ENCODE measurements at places on chromosomes 6 and 20.

GRCh38 chr6:161487217-161487531, 213.3 kb upstream of the AGPAT4 start:
- H3K36me3 ChIP-seq = no peaks in the 10 kb centered on the region
- H3K27me3 ChIP-seq = no peaks in the 10 kb centered on the region
- H3K27ac ChIP-seq = no peak overlapping the region
- H3K4me3 ChIP-seq = no peak overlapping the region
- no peaks in the 10 kb centered on the region for H3K4me1 ChIP-seq
- no peak for DNase-seq

- no peak overlapping the region for H3K4me3 ChIP-seq
- no peaks in the 10 kb centered on the region for H3K36me3 ChIP-seq
- peaks cover 44% of the 10 kb centered on the region for H3K4me1 ChIP-seq
These were observed 59.2 kb upstream of the FNDC1 start for GRCh38 chr6:159110013-159110412.

DNA sequence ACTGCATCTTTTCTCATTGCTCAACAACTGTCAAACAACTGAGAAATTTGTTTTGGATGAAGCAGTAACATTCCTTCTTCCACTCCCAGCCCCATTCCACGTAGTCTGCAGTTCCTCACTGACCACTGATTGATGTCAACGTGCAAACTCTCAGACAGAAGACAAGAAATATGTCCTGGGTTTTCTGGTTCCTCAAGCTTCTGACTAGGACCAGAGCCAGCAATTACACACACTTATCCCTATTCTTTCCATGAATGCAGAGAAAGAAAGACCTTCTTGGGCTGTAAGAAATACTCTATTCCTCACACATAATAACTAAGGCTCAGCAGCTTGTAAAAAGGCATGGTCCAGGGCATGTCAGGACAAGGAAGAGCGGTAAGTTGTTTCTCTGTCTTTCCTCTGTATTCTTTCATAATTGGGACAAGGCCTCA, 790.1 kb upstream of the SLC35B3 start:
- no peak overlapping the region for H3K4me3 ChIP-seq
- no peaks in the 10 kb centered on the region for H3K36me3 ChIP-seq
- DNase-seq = no peak
- no peaks in the 10 kb centered on the region for H3K27me3 ChIP-seq
- no peak overlapping the region for H3K27ac ChIP-seq

DNA sequence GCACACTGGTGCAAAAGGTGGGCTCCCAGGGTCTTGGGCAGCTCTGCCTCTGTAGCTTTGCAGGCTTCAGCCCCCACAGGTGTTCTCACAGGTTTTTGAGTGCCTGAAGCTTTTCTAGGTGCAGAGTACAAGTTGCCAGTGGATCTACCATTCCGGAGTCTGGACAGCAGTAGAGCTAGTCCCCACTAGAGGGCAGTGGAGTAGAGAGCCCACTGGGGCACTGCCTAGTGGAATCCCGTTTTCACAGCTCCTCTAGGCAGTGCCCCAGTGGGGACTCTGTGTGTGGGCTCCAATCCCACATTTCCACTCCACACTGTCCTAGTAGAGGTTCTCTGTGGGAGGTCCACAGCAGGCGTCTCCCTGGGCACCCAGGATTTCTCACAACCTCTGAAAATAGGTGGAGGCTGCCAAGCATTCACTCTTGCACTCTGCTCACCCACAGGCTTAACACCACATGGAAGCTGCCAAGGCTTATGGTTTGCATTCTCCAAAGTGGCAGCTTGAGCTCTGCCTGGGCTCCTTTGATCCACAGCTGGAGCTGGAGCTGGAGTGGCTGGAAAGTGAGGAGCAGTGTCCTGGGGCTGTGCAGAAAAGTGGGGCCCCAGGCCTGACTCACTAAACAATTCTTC, 86.3 kb upstream of the PROKR2 start:
- H3K27me3 ChIP-seq = peaks cover 30% of the 10 kb centered on the region
- no peaks in the 10 kb centered on the region for H3K4me1 ChIP-seq
- no peak overlapping the region for H3K27ac ChIP-seq
- H3K36me3 ChIP-seq = no peaks in the 10 kb centered on the region
- H3K4me3 ChIP-seq = no peak overlapping the region

DNA sequence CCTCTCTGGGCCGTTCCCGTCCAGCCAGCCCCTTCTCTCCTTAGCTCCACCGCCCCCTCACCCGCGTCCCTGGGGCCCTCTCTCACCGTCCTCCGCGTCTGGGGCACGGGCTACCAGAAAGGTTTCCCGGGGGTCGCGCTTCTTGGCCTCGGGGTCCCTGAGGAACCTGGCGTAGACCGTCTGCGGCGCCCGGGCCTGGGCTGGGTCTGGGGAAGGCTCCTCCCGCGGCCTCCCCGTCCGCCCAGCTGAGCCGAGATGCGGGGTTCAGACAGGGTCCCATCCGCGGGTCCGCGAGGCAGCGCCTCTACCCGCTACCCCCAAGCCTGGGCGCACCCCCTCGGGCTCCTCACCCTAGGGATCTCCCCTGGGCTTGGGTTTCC, 1.1 kb downstream of the TULP1 start:
- peaks cover 7% of the 10 kb centered on the region for H3K27me3 ChIP-seq
- H3K4me1 ChIP-seq = no peaks in the 10 kb centered on the region
- H3K36me3 ChIP-seq = no peaks in the 10 kb centered on the region
- DNase-seq = no peak
- H3K4me3 ChIP-seq = no peak overlapping the region
- H3K27ac ChIP-seq = no peak overlapping the region

DNA sequence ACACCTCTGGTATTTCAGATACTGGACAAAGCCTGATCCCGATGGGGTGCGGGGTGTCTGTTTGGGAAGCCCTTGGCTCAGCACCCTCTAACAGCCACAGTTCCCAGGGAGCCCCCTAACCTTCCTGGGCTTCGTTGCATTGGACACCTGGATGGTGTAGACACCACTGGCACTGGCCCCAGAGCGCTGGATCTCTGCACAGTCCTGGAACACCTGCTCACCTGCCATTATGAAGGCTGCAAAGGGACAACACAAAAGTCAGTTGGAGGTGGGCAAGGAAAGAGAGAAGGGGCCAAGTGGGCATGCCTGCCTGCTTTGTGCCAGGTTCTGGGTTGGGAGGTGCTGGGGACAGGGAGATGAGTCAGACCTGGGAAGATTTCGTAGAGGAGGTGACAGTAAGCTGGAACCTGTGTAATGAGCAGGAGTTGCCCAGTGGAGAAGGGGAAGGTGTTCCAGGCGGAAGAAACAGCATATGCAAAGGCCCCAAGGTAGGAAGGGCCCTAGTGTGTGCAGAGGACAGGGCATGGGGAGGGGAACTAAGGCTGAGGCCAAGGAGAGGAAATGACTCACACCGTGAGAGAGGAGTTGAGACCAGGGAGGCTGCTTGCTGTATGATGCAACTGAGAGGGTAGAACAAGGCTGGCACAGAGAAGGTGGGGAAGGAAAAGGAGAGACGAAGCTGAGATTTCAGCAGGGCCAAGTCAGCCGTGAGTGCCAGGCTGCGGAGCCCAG, 34.9 kb downstream of the ANGPT4 start:
- peak overlapping the region; percentile 57 for H3K4me3 ChIP-seq
- DNase-seq = peak; percentile 69
- peaks cover 13% of the 10 kb centered on the region for H3K4me1 ChIP-seq
- peaks cover 14% of the 10 kb centered on the region for H3K27me3 ChIP-seq

GRCh38 chr6:111291336-111292259, 191.4 kb downstream of the REV3L start:
- peaks cover 13% of the 10 kb centered on the region for H3K36me3 ChIP-seq
- peaks cover 24% of the 10 kb centered on the region for H3K4me1 ChIP-seq
- no peaks in the 10 kb centered on the region for H3K27me3 ChIP-seq
- H3K4me3 ChIP-seq = no peak overlapping the region
- no peak overlapping the region for H3K27ac ChIP-seq

DNA sequence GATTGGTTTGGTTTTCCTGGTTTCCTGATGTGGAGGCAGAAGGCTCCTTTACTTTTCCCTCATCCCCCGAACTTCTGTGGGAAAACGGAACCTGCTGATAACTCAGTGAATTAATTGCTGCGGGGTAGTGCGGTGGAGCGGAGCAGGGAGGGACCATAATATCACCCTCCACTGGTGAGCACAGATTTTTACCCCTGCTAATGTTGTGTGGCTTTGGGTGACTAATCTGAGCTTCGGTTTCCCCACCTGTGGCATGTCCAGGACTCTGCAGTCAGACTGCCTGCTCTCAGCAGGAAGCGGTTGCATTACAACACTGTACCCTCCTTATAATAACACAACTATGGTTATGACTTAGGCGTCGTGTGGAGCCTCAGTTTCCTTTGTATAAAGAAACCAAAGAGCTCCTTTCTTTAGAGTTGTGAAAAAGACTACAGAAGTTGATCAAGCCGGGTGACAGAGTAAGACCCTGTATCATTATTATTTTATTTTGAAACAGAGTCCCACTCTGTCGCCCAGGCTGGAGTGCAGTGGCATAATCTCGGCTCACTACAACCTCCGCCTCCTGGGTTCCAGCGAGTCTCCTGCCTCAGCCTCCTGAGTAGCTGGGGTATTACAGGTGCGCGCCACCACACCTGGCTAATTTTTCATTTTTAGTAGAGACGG, 2.2 kb upstream of the ID1 start:
- H3K36me3 ChIP-seq = no peaks in the 10 kb centered on the region
- peak; percentile 78 for DNase-seq
- H3K27me3 ChIP-seq = peaks cover 41% of the 10 kb centered on the region
- H3K27ac ChIP-seq = no peak overlapping the region
- H3K4me3 ChIP-seq = no peak overlapping the region
- peaks cover 26% of the 10 kb centered on the region for H3K4me1 ChIP-seq

- peak overlapping the region; percentile 97 for H3K4me3 ChIP-seq
- H3K4me1 ChIP-seq = peaks cover 32% of the 10 kb centered on the region
- peak; percentile 36 for DNase-seq
These were observed 125.3 kb upstream of the SLC2A12 start for GRCh38 chr6:134177753-134178160.

DNA sequence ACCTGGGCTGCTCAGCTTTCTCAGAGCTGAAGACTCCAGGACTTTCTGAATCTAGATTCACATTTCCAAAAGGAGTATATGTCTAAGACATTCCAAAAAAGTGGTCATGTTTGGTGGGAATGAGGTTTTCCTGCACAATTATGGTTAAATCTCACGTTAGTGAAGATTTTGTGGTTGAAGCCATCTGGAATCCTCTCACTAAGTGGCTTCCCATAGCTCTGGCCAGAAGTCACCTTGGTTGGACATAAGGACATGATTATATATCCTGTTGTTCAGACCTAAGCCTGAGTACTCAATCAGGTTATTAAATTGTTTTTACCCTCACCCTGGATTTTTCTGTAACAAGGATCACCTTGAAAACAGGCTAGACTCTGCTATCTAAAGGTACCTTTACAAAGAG, 176.1 kb upstream of the PLN start:
- H3K4me3 ChIP-seq = no peak overlapping the region
- no peak for DNase-seq
- no peak overlapping the region for H3K27ac ChIP-seq
- H3K27me3 ChIP-seq = no peaks in the 10 kb centered on the region
- H3K36me3 ChIP-seq = peaks cover 2% of the 10 kb centered on the region

DNA sequence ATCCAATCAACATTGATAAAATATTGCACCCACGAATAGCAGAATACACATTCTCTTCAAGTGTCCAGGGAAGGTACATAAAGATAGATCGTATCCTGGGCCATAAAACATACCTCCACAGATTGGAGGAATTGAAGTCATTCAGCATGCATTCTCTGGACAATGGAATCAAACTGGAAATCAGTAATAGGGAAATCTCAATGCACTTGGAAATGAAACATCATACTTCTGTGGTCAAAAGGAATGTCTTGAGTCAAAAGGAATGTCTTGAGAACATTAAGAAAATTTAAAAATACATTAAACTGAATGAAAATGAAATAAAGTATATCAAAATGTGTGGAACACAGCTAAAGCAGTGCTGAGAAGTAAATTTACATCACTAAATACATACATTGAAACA, 138.8 kb downstream of the TFAP2A start:
- DNase-seq = no peak
- H3K4me3 ChIP-seq = no peak overlapping the region
- no peaks in the 10 kb centered on the region for H3K4me1 ChIP-seq

DNA sequence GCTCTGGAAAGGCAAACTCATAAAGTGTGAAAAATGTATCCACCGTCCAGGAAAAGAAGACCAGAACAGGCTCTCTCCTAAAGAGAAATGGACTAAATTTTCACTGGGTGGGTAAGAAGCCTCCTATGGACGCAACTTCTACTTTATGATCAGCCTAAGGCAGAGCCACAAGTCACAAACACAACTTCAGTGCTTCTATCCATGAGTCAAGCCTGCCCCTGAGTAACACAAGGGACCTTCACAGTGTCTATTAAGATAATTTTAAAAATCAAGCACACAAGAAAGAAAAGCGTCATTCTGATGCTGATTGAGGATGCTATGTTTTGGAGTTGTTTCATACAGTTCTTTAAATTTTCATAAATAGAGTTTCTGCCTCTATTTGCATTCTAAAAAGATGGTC, 601.7 kb upstream of the ARID1B start:
- no peak for DNase-seq
- H3K27me3 ChIP-seq = no peaks in the 10 kb centered on the region
- no peak overlapping the region for H3K27ac ChIP-seq
- no peak overlapping the region for H3K4me3 ChIP-seq

DNA sequence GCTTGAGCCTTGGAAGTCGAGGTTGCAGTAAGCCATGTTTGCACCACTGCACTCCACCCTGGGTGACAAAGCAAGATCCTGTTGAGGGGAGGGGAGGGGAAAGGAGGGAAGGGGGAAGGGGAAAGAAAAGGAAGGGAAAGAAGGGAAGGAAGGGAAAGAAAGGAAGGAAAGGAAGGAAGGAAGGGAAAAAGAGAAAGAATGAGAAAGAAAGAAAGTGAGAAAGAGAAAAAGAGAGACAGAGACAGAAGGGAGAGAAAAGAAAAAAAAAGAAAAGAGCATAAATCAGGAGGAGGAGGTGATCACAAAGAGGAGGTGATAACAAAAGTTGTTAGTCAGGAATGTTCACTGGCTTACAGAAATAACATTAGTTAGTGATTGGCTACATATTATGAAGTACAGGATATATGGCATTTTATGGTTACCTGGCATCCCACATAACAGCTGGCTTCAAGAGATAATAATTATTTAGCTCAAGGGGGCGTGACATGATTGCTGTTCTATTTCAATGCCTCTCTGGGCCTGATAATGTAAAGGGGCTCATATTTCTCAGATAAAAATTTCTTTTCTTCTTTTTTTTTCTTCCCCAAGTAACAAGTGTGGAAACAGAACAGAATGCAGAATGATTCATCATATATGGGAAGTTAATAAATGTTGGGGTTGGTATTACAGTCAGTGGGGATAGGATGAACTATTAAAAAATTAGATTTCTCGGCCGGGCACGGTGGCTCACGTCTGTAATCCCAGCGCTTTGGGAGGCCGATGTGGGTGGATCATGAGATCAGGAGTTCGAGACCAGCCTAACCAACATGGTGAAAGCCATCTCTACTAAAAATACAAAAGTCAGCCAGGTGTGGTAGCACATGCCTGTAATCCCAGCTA, 27.1 kb downstream of the SAMHD1 start:
- H3K27me3 ChIP-seq = no peaks in the 10 kb centered on the region
- H3K36me3 ChIP-seq = peaks cover 27% of the 10 kb centered on the region
- H3K4me3 ChIP-seq = no peak overlapping the region
- H3K27ac ChIP-seq = peak overlapping the region; percentile 62
